ENCODE measurements at places on chromosomes 13 and 19. TPM values are rescaled to one million over a fixed set of nuclear protein-coding genes. Genes with fewer than 3 reads are reported as not detected.

The FFAR1 gene
- polyA plus RNA-seq, result not detected

The LCP1 gene
- polyA plus RNA-seq, result 27.4 TPM

- H3K4me1 ChIP-seq, result peaks cover 6% of the 10 kb centered on the region
- H3K36me3 ChIP-seq, result no peaks in the 10 kb centered on the region
- H3K27me3 ChIP-seq, result no peaks in the 10 kb centered on the region
- H3K4me3 ChIP-seq, result no peak overlapping the region
- DNase-seq, result no peak
Observed at GRCh38 chr13:110652231-110652730, 36.9 kb downstream of the NAXD start.

DNA sequence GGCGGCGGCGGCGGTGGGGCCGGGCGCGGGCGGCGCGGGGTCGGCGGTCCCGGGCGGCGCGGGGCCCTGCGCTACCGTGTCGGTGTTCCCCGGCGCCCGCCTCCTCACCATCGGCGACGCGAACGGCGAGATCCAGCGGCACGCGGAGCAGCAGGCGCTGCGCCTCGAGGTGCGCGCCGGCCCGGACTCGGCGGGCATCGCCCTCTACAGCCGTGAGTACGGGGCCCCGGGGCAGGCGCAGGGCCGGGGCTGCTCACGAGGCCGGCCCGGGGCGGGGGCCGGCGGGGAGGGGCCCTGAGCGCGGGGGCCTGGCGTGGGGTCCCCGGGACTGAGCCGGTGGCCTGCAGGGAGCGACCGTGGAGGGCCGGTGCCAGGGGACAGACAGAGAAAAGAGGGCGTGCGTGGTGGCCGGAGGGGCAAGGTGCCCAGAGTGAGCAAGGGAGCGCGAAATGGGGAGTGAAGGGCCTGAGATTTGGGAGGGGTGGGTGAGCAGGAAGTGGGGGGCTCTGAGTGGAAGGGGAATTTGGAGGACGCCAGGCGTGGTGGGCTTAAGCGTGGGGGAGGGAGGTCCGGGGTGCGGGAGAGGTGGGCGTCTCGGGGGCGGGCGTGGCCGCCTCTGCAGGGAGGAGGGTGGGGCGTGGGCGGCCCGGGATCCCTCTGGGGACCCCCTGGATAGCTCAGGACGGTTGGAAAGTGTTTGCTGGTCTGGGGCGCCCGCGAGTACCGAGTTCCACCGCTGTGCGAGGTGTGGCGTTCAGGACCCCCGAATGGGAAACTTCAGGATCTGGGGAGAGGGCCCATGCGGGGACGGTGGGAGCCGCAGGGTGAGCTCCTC lies 575 bp downstream of the CARM1 start:
- H3K36me3 ChIP-seq, result no peaks in the 10 kb centered on the region
- H3K27me3 ChIP-seq, result no peaks in the 10 kb centered on the region
- H3K4me3 ChIP-seq, result peak overlapping the region; percentile 62
- peak; percentile 47 for DNase-seq
- H3K4me1 ChIP-seq, result peaks cover 7% of the 10 kb centered on the region

GRCh38 chr13:23996456-23996855 lies 99.2 kb upstream of the C1QTNF9B start:
- H3K36me3 ChIP-seq, result no peaks in the 10 kb centered on the region
- no peak overlapping the region for H3K27ac ChIP-seq
- H3K27me3 ChIP-seq, result no peaks in the 10 kb centered on the region
- no peak for DNase-seq
- no peaks in the 10 kb centered on the region for H3K4me1 ChIP-seq
- no peak overlapping the region for H3K4me3 ChIP-seq

- no peak for DNase-seq
- no peaks in the 10 kb centered on the region for H3K27me3 ChIP-seq
- no peak overlapping the region for H3K4me3 ChIP-seq
- H3K4me1 ChIP-seq, result no peaks in the 10 kb centered on the region
Observed at GRCh38 chr13:97967948-97968347, 14.5 kb downstream of the IPO5 start.

The ZFP30 gene
- 3.9 TPM for polyA plus RNA-seq

DNA sequence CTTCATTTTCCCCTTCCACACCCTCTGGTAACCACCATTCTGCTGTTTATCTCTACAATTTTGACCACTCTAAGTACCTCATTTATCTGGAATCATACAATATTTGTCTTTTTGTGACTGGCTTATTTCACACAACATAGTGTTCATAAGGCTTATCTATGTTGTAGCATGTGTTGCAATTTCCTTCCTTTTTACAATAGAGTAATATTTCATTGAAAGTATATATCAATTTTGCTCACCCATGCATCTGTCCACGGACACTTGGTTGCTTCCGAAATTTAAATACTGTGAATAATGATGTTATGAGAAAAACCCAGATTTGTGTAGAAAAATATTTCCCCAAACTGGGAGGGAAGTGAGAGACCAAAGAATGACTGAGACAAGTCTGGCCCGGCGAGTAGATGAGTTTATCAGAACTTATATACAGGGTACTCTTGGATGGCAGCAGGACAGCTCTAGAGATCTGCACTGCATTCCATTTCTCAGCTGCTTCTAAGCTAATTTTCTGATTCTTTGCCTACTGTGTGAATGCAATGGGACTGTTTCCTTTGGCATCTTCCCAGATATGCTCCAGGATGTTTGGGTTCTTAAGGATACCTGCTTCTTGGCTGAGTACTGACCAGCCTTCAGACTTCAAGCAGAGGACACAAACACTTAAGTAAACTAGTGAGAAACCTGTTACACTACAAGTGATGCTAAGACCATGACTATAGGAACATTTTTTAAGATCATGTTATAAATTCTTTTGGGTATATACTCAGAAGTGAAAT lies 834.0 kb upstream of the PCDH9 start:
- no peaks in the 10 kb centered on the region for H3K4me1 ChIP-seq
- no peak overlapping the region for H3K27ac ChIP-seq
- no peaks in the 10 kb centered on the region for H3K36me3 ChIP-seq
- no peaks in the 10 kb centered on the region for H3K27me3 ChIP-seq

The ZNF738 gene
- 4.3 TPM for polyA plus RNA-seq

DNA sequence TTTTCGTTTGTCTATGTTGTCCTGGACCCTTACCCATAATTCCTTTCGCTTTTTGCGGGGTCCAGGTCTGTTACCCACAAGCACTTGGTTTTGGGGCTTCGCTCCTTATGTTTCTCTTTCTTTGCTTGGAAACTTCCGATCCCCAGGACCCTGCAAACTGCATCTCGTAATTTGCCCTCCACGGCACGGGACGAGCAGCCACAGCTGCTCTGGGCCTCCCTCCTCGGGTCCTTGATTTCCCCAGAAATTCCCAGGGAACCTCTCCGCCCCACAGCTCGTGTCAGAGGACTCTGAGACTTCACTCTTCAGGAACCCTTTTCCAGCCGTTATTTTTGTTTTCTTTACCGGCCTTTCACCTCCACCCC lies 599 bp downstream of the SNRNP70 start:
- no peaks in the 10 kb centered on the region for H3K27me3 ChIP-seq
- H3K27ac ChIP-seq, result peak overlapping the region; percentile 88
- no peak for DNase-seq
- peaks cover 30% of the 10 kb centered on the region for H3K36me3 ChIP-seq

The RASAL3 gene
- polyA plus RNA-seq, result 1.1 TPM

The SIGLEC10 gene
- polyA plus RNA-seq, result 9.7 TPM

GRCh38 chr13:75365724-75366173 lies 116.2 kb downstream of the TBC1D4 start:
- no peak for DNase-seq
- H3K4me1 ChIP-seq, result peaks cover 31% of the 10 kb centered on the region
- H3K27me3 ChIP-seq, result no peaks in the 10 kb centered on the region
- no peaks in the 10 kb centered on the region for H3K36me3 ChIP-seq
- no peak overlapping the region for H3K4me3 ChIP-seq

The JSRP1 gene
- polyA plus RNA-seq, result 0.82 TPM

GRCh38 chr19:58352760-58353671 lies at the start of gene A1BG:
Gene A1BG, minus strand, starts transcription at chr19:58353492. Its CDS starts 55 bp downstream, at chr19:58353437.
- H3K36me3 ChIP-seq, result no peaks in the 10 kb centered on the region
- H3K4me1 ChIP-seq, result peaks cover 23% of the 10 kb centered on the region
- H3K27ac ChIP-seq, result no peak within 1 kb of the TSS
- H3K4me3 ChIP-seq, result no peak within 1 kb of the TSS
- peaks cover 37% of the 10 kb centered on the region for H3K27me3 ChIP-seq

The C13orf46 gene
- 0.17 TPM for polyA plus RNA-seq

The SHISA7 gene
- 1.3 TPM for polyA plus RNA-seq

- DNase-seq, result no peak
- H3K36me3 ChIP-seq, result no peaks in the 10 kb centered on the region
- no peaks in the 10 kb centered on the region for H3K4me1 ChIP-seq
- H3K27ac ChIP-seq, result no peak overlapping the region
- no peaks in the 10 kb centered on the region for H3K27me3 ChIP-seq
Observed at GRCh38 chr13:98039964-98040363, 86.5 kb downstream of the IPO5 start.

The IGFL1 gene
- polyA plus RNA-seq, result not detected

The CEACAM19 gene
- 26.4 TPM for polyA plus RNA-seq

- peaks cover 3% of the 10 kb centered on the region for H3K27me3 ChIP-seq
- no peaks in the 10 kb centered on the region for H3K4me1 ChIP-seq
- no peak for DNase-seq
- H3K4me3 ChIP-seq, result no peak overlapping the region
Observed at GRCh38 chr19:29004796-29005195, 208.2 kb downstream of the UQCRFS1 start.

GRCh38 chr13:18628428-18628827 lies 553.2 kb downstream of the TUBA3C start:
- no peaks in the 10 kb centered on the region for H3K36me3 ChIP-seq
- no peak overlapping the region for H3K27ac ChIP-seq
- H3K4me1 ChIP-seq, result no peaks in the 10 kb centered on the region
- no peak for DNase-seq
- H3K27me3 ChIP-seq, result no peaks in the 10 kb centered on the region

The CEACAM4 gene
- 0.32 TPM for polyA plus RNA-seq

The PSENEN gene
- 174 TPM for polyA plus RNA-seq

The CFD gene
- polyA plus RNA-seq, result 0.92 TPM
